ENCODE measurements at places on chromosomes 1 and 21.

- no peak for DNase-seq
- no peaks in the 10 kb centered on the region for H3K36me3 ChIP-seq
- no peaks in the 10 kb centered on the region for H3K27me3 ChIP-seq
- no peaks in the 10 kb centered on the region for H3K4me1 ChIP-seq
- no peak overlapping the region for H3K4me3 ChIP-seq
Measured at GRCh38 chr21:44273046-44273445, 11.3 kb upstream of the DNMT3L start.

DNA sequence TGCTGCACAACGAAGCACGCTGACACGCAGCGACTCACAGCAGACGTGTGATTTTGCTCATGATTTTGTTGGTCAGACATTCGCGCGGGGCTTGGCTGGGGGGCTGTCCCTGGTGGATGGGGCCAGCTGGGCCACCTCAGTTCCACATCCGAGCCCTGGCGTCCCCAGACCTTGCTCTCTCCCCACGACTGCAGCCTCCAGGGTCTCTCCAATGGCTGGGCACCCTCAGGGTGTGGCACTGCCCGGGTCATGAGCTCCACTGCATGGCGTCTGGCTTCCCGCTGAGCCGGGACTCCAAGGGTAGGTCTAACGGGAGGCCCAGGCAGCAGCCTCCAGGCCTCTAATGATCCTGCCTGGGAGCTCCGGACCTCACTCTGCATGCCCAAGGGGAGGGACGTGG, 173.0 kb upstream of the AJAP1 start:
- DNase-seq = no peak
- H3K27me3 ChIP-seq = peaks cover 4% of the 10 kb centered on the region
- no peaks in the 10 kb centered on the region for H3K36me3 ChIP-seq
- H3K27ac ChIP-seq = no peak overlapping the region
- no peak overlapping the region for H3K4me3 ChIP-seq

DNA sequence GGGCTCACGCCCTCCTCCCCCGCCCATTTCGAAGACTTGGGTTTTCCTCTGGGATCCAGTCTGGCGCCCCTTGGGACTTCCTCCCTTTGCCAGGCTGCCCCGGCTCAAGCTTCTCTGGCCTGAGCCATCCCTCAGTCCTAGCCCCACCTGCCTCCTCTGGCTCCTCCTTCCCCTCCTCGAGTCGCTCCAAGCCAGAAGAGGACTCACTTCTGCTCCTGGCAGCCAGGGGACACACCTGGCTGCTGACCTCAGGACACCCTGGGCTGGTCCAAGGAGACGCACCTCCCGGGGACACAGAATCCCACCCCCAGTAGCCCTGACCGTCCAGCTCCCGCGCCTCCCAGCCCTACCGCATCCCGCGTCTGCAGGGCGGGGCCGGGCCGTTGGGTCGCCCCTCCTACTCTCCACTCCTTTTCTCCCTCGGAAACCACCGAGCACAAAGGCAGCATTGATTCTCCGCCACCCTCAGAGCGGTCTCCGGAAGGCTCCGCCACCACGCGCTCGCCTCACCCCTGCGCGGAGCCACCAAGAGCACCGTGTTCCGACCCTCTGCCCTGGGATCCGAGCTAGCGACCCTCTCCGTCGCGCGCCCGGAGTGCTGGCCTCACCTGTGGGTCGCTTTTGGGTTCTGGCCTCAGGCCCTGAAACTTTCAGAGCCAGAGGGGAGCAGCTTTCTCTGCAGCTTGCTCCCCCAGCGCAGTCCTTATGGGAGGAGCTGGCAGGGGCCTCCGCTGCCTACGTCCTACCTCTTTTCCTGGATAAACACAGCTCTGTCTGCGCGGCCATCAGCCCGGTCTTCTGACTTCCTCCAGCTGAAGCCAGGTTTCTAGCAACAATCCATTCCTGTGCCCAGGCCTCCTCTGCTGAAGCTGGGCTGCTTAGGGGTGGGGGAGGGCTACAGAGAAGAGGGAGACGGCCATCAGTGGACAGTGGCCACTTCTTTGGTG, at the start of gene C2CD4D:
TSS of gene C2CD4D (minus strand) at position 364 of the 947 bp plus-strand sequence. CDS start 831 bp downstream, outside the sequence.
- peak; percentile 52 for DNase-seq
- H3K27ac ChIP-seq = peak within 1 kb of the TSS; percentile 31

GRCh38 chr1:192702212-192702902, 66.4 kb downstream of the RGS13 start:
- H3K4me1 ChIP-seq = peaks cover 5% of the 10 kb centered on the region
- peaks cover 2% of the 10 kb centered on the region for H3K27me3 ChIP-seq
- H3K36me3 ChIP-seq = no peaks in the 10 kb centered on the region

DNA sequence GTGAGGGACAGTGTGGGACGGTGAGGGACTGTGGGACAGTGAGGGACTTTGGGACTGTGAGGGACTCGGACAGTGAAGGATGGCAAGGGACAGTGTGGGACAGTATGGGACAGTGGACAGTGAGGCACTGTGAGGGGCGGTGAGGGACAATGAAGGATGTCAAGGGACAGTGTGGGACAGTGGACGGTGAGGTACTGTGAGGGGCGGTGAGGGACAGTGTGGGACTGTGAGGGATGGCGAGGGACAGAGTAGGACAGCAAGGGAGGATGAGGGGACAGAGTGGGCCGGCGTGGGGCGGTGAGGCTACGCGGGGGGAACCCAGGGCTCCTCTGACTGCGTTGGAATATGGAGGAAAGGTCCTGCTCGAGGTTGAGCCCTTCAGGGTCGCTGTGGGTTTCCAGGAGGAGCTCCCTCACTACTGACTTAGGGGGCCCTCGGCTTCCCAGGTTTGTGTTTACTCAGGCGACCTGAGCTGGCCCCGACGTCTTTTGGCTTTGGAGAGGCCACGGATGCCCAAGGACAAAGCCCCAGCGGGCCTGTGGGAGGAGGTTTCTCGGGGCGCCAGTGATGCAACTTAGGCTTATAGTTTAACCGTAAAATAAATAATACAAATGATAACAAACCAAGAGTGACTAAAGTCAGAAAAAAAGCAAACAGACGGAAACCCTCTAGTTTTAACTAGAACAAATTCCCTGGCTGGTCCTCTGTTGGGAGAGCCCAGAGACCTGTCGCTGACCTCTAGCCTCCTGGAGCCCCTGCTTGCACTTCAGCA, 1.1 kb upstream of the ERRFI1 start:
- peak overlapping the region; percentile 70 for H3K4me3 ChIP-seq
- DNase-seq = no peak
- H3K27ac ChIP-seq = no peak overlapping the region
- H3K36me3 ChIP-seq = peaks cover 2% of the 10 kb centered on the region

GRCh38 chr1:222466150-222466865, 81.6 kb downstream of the HHIPL2 start:
- peak overlapping the region; percentile 97 for H3K27ac ChIP-seq
- peaks cover 1% of the 10 kb centered on the region for H3K27me3 ChIP-seq
- peak overlapping the region; percentile 14 for H3K4me3 ChIP-seq
- H3K4me1 ChIP-seq = peaks cover 9% of the 10 kb centered on the region
- no peaks in the 10 kb centered on the region for H3K36me3 ChIP-seq
- DNase-seq = no peak

DNA sequence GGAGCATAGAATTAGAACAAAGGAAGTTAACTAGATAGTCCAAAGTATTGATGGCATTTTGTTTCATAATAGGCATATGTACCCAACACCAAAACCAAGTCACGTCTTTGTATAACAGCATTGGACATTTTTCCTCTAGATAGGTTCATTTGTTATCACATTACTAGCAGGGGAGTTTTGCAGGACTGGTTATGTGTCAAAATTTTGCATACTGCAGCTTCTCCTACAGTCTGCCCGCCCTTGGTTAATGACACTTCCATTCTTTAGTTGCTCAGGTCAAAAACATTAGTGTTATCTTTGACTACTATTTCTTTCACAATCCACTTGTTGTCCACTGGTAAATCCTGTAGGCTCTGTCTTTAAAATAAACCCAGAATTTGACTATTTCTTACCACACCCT, 8.9 kb downstream of the CAPZA1 start:
- peaks cover 56% of the 10 kb centered on the region for H3K4me1 ChIP-seq
- no peak overlapping the region for H3K4me3 ChIP-seq
- peaks cover 37% of the 10 kb centered on the region for H3K36me3 ChIP-seq
- no peak for DNase-seq
- H3K27me3 ChIP-seq = no peaks in the 10 kb centered on the region

DNA sequence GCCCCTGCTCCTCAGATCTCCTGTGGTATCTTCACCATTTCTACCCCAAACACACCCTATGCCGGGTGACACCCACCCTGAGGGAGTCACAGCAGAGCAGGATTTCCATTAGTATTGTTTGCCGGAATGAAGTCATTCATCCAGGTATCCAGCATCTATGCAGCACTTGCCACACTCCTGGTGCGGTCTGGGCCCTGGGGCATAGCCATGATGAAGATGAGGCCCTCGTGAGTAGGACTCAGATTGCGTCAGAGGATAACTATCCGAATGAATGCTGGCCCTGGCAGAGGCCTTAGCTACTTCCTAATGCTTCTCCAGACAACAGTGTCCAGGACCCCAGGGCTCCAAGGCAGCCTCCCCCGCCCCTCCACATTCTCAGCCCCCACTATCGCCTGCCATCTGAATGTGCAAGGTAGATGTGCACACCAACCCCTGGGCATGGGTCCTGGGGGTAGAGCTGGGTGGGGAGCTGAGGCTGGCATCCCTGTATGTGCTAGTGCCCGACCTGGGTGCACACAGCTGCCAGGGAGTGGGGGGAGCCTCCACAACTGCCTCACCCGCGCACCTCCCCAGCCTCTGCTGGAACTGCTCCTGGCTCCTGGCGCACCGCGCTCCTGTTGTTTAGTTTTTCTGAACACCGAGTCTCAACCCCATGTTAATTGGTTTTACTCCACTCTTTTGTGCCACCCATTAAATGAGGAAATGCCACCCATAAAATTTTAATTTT, 25.5 kb upstream of the ZC3H12A start:
- H3K4me1 ChIP-seq = peaks cover 8% of the 10 kb centered on the region
- peaks cover 12% of the 10 kb centered on the region for H3K27me3 ChIP-seq
- DNase-seq = no peak
- H3K27ac ChIP-seq = peak overlapping the region; percentile 45

GRCh38 chr1:16145030-16145661, 10.7 kb downstream of the EPHA2 start:
- H3K4me1 ChIP-seq = peaks cover 2% of the 10 kb centered on the region
- no peak overlapping the region for H3K4me3 ChIP-seq
- DNase-seq = no peak
- H3K36me3 ChIP-seq = no peaks in the 10 kb centered on the region

- peaks cover 5% of the 10 kb centered on the region for H3K27me3 ChIP-seq
- no peaks in the 10 kb centered on the region for H3K4me1 ChIP-seq
- H3K4me3 ChIP-seq = no peak overlapping the region
- no peak overlapping the region for H3K27ac ChIP-seq
Measured at GRCh38 chr1:20216574-20216973, 30.3 kb upstream of the PLA2G2C start.

- DNase-seq = peak; percentile 16
- H3K27me3 ChIP-seq = peaks cover 23% of the 10 kb centered on the region
- H3K4me3 ChIP-seq = no peak overlapping the region
- H3K4me1 ChIP-seq = no peaks in the 10 kb centered on the region
Measured at GRCh38 chr1:48530727-48531351, 58.8 kb upstream of the SPATA6 start.

- no peaks in the 10 kb centered on the region for H3K36me3 ChIP-seq
- no peak overlapping the region for H3K4me3 ChIP-seq
- H3K27me3 ChIP-seq = no peaks in the 10 kb centered on the region
- H3K4me1 ChIP-seq = peaks cover 2% of the 10 kb centered on the region
Measured at GRCh38 chr1:97186381-97186780, 464.8 kb downstream of the PTBP2 start.

GRCh38 chr1:234899041-234899729, 229.5 kb downstream of the TOMM20 start:
- no peaks in the 10 kb centered on the region for H3K36me3 ChIP-seq
- H3K4me1 ChIP-seq = no peaks in the 10 kb centered on the region

DNA sequence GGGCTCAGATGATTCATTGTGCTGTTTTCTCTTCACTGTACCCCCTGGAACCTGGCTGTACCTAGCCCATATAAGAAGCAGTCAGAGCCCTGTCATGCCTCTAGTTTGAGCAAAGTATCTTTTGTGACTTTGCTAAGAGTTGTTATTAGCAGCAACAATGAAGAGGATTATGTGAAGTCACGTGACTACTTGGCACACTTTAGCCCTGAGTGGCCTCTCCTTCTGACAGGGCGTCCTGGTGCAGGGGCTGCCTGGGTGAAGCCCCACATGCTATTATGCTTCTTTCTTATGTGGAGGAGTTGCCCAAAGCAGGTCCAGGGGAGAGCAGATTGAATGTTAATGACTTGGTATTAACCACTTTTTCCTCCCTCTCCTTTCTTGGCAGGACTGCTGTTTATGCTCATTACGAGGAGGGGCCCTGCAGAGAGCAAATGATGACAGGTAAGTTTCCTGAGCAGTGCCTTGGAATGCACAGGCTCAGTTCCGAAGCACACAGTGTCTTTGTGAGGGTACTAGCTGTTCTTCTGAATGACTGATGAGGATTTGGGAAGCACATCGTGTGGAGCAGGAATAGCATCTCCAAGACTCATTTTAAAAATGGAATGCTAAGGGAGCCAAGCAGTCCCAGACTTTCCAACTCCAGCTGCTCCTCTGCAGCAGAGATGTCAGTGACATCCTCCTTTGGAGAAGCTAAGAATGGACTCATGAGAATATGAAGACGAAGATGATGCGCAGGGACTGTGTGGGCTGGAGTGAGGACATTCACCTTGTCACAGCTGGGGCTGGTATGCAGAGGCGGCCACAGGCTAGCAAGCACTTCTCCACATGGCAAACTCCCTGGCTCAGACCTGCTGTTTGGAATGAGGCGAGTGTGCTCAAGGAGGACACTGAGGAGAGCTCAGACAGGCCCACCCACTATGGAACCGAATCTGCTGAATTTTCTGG, 15.2 kb upstream of the ST3GAL3 start:
- H3K4me3 ChIP-seq = no peak overlapping the region
- no peak for DNase-seq
- no peaks in the 10 kb centered on the region for H3K4me1 ChIP-seq
- no peaks in the 10 kb centered on the region for H3K27me3 ChIP-seq
- no peak overlapping the region for H3K27ac ChIP-seq
